Stimulated activated CD4-positive, alpha-beta T cell treated with anti-CD3 and anti-CD28 coated beads, Interleukin-12 subunit alpha, Interleukin-12 subunit beta, amount 100 ng/mL, for 48 hours (primary cell): ENCODE measurements at places on chromosomes 5 and 9.

- no peak for DNase-seq
Observed at GRCh38 chr5:84292788-84293653, 91.7 kb downstream of the EDIL3 start.

DNA sequence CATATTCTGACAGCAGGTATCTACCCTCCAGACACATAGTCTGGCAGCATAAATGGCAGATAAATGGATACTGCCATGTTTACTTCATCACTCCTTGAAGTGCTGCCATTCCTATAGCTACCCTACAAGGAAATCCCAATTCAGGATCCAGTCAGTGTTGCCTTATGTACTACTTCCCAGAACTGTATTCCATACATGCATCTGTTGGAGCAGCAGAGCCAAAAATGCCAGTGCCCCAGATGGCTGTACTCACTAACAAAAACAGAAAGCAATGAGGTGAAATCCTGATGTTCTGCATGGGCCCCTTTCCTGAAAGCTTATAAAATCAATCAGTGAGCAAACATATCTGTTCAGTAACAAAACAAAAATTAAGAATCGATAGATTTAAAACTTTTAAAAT is 490.0 kb upstream of the COX7C start:
- DNase-seq: no peak

DNA sequence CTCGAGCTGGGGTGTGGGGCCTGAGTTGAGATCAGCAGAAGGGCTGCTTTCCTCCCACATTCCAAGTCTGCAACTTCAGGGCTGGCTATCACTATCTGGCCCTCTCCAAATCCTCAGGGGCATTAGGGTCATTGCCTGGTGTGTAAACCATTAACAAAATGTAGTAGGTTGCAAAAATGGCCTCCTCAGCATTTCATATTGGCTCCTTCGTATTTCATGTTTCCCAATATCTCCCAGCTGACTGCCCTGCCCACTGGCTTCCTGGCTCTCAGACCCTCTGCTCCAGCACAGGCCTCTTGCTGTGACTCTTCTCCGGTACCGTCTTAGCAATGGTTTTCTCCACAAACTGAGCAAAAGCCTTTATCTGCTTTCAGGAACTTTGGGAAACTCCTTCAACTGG is 113.8 kb downstream of the GADD45G start:
- no peak for DNase-seq

DNA sequence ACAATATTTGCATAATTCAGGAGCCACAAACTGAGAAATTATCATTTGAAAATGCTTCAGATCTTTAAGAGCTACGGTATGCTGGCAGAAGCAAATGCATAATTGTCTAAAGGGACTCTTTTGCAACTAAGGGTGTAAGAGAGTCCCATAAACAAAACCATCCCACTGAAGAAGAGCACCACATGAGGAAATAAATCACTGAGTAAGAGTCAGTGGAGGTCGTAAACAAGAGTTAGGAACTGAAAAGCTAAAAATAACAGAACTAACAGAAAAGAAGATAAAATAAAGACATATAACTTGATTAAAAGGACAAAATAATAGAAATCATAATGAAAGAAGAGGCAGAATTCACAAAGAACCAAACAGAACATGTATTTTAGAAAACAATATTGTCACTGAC is 3.5 kb upstream of the SMC2 start:
- no peak for DNase-seq

GRCh38 chr5:133220851-133221674 is 169.2 kb downstream of the HSPA4 start:
- no peak for DNase-seq

- DNase-seq: no peak
Observed at GRCh38 chr9:2241461-2241835, 226.3 kb downstream of the SMARCA2 start.

GRCh38 chr5:35832762-35833161 is 23.9 kb upstream of the IL7R start:
- no peak for DNase-seq

DNA sequence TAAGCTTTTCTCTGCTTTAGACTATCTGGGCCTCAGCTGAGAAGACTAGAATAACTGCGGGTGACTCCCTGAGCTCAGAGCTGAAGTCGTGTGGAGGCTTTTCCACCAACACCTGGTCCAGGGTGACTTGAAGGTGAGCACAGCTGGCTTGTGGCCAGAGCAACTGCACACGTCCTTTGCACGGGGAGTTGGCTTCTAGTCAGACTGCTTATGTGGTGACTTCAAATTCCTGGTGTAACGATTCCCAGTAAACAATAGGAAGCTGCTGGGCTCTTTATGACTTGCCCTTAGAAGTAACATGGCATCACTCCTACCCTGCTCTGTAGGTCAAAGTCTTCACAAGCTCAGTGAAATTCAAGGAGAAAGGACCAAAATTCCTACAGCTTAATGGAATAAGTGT is 800.6 kb upstream of the CDH6 start:
- no peak for DNase-seq

- DNase-seq: no peak
Observed at GRCh38 chr5:55629815-55630214, 82.3 kb downstream of the SLC38A9 start.

GRCh38 chr5:55852503-55852902 is 1.3 kb downstream of the IL31RA start:
- no peak for DNase-seq

DNA sequence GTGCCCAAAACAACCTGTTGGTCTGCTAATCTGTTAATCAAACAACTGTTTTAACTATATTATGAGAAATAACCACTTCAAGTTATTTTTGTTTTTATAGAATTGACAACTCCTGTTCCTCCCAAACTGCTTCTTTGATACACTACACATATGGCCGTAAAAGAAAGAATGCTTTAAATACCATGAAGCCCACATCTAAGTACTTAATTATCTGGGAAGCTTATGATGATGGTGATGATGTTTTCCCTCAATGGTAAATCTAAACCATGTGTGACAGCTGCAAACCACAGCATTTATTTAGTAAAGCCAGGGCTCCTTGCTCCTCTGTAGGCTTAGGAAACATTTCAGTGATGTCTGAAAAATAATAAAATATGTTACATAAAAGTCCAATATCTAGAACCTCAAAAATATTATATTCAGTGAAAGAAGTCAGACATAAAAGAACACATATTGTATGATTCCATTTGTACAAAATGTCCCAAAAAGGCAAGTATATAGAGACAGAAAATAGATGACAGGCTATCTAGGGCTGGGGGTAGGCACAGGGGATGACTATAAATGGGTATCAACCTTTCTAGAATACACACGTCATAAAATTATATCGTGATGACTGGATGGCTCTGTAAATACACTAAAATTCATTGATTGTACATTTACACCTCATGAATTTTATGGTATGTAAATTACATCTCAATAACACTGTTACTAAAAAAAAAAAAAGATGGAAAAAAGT is 154.1 kb downstream of the EFNA5 start:
- no peak for DNase-seq

DNA sequence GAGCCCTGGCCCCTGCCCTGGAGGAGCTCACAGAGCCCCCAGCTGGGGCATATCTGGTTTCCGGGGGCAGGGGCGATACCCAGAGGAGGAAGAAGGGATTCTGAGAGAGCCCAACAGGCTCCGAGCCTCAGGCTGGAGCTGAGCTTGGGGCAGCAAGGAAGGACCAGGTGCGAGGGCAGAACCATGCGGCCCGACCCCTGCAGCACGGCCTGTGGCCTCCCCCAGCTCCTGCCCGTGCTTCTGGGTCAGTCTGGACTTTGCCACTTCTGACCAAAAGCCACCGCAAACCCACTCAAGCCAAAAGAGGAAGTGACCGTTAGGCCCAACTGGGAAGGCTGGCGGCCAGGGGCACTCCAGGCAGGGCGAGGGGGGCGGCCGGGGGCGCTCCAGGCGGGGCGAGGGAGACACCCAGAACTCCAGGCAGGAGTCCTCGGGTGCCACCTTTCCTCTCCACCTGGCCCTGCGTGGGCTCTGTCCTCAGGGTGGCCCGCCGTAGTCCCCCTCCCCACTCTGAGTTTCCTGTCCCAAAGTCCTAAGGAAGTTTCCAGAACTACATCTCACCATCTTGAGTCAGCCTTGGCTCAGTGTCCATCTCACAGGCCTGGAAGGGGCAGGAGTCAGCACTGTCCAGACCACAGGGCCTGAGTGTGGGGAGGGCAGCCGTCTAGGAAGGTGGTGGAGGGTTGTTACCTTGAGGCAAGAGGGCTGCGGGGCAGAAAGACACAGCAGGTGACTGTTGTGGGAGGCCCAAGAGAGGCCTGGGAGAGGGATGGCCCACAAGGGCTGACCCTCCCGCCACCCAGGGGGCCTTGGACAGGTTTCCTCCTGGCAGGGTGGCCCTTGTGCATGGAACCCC is 946 bp upstream of the LTC4S start:
- no peak for DNase-seq

GRCh38 chr9:37311938-37312708 is 110.4 kb upstream of the GRHPR start:
- no peak for DNase-seq

DNA sequence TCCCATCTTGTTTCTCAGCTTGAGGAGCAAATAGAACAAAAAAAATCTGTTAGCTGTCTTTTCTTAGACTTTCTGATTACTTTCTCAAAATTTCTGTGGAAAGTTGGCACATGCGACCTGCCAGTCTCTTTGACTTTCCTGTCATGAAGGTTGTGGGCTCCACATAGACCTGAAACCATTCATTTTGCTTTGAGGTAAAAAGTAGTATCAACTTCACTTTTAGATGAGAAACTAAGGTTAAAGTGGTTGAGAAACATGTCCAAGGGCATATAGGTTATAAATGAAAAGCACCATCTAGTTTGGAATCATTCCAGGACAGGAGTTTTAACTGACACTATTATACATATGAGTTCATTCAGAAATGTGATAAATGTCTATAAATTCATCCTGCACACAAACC is 42.7 kb downstream of the ST8SIA4 start:
- no peak for DNase-seq

GRCh38 chr5:16935231-16936149 is 598 bp downstream of the MYO10 start:
- no peak for DNase-seq

DNA sequence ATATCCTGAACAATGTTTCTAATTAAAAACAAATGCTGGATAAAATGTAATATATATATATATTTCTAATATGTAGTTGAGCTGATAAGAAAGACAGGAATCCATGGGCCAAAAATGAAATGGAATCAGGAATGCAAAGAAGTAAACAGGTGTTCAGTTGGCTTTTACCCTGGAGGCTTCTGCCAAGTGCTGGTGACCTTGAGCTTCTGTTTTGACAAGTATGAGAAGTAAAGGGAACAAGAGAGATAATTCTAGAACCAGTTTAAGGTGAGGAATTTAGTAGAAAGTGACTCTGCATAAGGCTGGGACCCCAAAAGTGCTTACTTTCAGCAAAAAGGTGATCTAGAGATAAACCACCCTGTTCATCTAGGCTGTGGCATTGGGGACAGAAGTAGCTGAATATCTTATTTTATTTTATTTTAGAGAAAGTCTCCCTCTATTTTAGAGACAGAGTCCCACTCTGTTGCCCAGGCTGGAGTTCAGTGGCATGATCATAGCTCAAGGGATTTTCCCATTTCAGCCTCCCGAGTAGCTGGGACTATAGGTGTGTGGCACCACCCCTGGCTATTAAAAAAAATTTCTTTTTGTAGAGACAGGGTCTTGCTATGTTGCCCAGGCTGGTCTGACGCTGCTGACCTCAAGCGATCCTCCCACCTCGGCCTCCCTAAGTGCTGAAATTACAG is 27.0 kb downstream of the DCAF10 start:
- DNase-seq: no peak

GRCh38 chr9:77592476-77592875 is 55.6 kb downstream of the GNA14 start:
- no peak for DNase-seq

DNA sequence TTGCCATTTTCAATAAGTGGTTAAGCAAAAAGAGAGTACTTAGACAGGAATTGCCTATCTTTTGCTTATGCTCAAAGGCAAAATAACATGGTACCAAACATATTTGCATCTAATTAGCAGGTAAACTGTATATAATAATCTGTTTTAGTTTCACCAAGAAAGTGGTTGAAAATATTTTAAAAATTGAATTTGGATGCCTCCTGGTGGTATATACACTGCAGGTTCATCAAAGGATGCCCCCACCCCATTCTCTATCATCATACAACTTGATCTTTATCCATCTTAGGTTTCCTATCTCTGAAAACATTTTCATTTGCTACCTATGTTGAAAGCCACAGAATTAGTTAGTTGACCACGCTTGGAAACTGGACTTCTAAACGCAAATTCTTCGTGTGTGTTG is 47.0 kb upstream of the MROH2B start:
- no peak for DNase-seq

GRCh38 chr9:129675620-129676019 is 10.2 kb downstream of the PRRX2 start:
- no peak for DNase-seq

DNA sequence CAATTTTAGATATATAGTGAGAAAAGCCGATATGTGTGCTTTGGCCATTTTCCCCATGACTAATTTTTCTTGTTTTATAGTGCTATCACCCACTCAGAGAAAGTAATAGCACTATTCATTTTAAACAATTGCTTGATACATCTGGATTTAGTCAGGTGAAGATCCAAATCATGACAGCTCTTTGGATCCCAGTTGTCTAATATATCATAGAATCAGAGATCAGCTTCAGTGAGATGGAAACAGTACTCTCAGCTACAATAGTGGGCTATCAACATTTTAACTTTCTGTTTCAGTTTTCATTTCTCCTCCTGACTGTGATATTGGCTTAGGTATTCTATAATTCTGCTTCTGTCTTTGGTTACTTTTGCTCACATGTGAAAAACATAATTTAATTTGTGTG is 38.7 kb downstream of the VCAN start:
- no peak for DNase-seq

DNA sequence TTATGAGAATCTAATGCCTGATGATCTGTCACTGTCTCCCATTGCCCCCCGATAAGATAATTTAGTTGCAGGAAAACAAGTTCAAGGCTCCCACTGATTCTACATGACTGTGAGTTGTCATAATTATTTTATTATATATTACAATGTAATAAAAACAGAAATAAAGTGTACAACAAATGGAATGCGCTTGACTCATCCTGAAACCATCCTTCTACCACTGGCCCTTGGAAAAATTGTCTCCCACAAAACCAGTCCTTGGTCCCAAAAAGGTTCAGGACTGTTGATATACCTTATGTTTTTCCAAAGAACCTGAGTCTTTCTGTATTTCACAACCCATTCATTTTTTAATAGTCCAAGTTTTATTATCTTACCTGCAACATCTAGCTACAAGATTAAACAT is 403.5 kb downstream of the TAF11L14 start:
- no peak for DNase-seq

DNA sequence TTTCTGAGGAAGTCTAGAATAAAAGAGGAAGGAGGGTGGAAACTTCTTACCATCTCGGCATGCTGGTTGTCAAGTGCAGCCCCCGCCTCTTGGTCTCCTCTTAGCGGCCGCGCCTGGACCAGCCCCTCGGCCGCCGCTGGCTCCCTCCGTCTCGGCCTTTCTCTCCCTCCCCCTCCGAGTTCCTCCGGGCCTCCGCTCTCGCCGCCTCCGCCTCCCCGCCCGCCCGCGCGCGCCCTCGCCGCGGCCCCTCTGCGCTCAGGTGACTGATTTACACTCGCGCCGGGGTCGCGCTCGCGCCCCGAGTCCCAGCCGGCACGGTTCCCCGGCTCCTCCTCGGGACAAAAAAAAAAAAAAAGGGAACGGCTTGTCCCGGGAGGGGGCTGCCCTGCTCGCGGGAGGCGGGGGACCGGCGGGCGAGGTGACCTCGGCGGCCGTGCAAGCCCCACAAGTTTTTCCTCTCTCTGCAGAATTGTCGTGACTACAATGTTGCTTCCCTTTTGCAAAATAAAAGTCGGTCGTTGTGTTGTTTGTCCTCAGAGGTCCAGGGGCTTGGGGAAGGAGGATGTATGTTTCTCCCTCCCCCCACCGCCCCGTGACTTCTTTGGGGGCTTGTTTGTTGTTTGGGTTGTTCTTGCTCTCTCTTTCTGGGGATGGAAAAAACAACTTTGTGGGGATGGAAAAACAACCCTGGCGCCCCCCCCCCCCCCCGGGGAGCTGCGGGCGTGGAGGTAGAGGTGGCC is at the start of gene BNC2:
Gene BNC2 (minus strand): TSS at position 75 of the 740 bp plus-strand sequence. CDS start 22 bp downstream, at position 53.
- DNase-seq: no peak
